ENCODE measurements at places on chromosomes 5 and 9.

DNA sequence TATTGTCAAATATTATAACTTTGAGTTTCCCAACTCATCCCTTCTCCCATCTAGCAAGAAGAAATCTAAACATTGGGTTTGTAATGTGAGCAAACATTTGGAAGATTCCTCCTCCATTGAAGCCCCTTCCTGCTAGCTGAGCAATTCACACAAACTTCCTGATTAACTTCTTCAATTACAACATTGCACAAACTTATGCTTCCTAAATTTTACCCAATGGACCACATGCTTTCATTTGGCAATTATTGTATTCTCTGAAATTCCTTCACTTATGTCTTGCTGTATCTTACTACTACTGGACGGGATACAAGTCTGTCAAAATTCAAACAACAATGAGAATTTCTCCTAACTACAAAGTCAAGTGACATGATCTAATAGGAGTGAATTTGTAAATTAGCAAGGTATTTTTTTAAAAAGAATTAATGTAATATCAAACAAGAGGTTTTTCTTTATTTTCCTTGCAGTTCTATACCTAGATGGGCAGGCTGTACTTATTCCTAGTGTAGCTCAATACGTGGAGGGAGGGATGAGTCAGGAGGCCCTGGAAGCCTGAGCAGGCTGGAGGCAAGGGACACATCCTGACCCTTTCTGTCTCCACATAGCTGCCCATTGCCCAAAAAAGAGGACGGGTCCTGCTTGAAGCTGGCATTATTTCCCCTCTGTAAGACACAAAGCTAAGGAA lies 11.8 kb upstream of the IFNW1 start:
- no peak for DNase-seq

- no peak for DNase-seq
Measured at GRCh38 chr9:18067548-18068120, 406.3 kb upstream of the ADAMTSL1 start.

DNA sequence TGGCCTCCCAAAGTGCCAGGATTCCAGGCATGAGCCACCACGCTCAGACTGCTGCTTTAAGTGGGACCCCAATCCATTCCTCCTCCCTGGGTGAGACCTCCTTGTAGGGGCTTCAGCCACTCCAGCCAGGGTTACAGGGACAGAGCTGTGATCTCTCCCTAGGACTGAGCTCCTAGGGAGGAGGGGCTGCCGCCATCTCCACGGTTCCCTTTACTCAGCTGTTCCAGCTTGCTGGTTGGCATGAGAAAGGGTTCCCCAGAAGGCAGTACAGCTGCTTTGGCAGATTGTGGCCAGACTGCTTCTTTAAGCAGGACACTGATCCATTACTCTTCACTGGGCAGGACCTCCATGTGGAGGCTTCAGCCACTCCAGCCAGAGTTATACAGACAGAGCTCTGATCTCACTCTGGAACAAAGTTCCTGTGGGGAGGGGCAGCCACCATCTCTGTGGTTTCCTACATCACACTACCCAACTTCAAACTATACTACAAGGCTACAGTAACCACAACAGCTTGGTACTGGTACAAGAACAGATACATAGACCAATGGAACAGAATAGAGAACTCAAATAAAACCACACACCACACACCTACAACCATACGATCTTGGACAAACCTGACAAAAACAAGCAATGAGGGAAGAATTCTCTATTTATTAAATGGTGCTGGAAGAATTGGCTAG lies 7.2 kb downstream of the INSL6 start:
- no peak for DNase-seq

- DNase-seq, result no peak
Measured at GRCh38 chr9:127113191-127113972, 9.1 kb downstream of the ANGPTL2 start.

- no peak for DNase-seq
Measured at GRCh38 chr5:61953913-61954312, 352.1 kb upstream of the KIF2A start.

- DNase-seq, result no peak
Measured at GRCh38 chr9:90061187-90061586, 456.4 kb downstream of the GADD45G start.
